ENCODE measurements at places on chromosomes 13 and 19.

- peak; percentile 71 for DNase-seq
Observed at GRCh38 chr19:55116232-55116858, 1.1 kb downstream of the PPP1R12C start.

GRCh38 chr13:47875201-47875600, 125.9 kb downstream of the SUCLA2 start:
- no peak for DNase-seq

DNA sequence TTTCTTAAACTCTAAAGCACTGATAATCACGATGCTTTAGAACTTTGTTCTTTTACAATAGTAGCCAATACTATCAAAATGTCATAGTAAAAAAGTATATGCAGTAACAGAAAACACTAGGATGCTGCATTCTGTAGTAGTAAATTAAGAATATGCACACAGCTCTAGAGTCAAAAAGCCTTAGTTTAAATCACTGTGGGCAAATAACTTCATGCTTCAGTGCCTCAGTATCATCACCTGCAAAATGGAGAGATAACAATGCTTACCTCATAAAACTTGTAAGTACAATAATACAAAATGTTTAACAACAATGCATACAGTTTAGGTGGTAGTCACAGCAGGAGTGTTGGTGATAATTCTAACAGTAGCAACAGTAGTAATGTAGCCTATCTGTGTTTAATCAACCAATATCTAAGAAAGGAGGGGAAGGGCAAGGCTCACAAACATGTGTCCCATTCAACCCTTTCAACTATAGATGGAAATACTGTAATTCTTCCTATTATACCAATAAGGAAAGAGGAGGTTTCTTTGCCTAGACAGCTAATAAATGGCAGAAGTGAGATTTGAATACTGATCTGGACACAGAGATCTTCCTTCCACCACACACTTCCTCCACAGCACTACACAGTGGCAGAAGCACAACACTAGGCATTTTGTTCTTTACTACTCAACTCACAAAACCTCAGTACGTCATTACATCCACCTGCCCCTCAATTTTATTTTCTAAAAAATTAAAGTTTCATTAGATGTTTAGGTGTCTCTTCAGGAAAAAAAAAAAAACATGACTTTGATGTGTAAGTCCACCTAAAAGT, 4.6 kb downstream of the RBM26 start:
- no peak for DNase-seq

DNA sequence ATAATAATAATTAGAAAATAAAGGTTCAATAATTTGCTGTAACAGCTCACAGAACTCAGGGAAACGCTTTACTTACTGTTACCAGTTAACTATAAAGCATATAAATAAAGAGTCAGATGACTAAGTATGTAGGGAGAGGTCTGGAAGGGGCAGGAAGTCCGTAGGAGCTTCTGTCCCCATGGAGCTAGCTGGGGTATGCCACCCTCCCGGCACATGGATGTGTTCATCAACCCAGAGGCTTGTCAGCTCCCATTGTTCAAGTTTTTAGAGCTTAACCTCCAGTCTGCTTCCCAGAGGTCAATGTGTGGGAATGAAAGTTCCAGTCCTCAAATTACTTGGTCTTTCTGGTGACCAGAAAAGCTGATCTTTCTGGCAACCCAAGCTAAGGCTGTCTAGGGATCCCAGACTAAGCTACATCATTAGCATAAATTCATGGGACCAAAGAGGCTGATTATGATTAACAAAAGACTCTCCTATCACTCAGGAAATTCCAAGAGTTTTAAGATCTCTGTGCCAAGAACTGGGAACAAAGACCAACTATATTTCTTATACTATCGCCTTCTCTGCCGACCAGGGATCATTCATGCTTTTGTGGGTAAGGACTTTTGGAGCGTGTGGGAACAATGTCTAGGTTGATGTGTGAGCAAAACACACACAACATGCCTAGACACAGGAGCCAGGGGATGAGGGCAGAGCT, 31.7 kb upstream of the ZNF507 start:
- DNase-seq = no peak

- DNase-seq = peak; percentile 45
Observed at GRCh38 chr19:45250832-45251451, at the start of gene MARK4. TSS of gene MARK4 (plus strand) at chr19:45251271. CDS start at chr19:45251589, 318 bp downstream.

DNA sequence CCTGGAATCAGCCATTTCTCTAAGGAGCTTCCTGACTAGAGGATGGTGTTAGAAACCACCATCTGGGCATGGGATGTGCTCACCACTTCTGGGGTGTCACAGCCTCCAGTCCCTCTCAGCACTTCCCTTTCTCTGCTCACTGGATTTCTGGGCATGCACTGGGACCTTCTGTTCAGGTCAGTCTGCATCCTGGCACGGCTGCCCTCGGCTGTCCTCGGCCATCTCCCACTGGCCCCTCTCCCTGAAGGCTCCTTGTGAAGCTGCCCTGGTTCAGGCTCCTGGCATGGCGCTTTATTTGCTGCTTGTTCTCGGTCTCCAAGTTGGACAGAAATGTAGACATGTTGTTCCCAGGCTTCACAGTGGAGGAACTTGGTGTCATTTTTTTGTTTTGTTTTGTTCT, 60.0 kb downstream of the TEX29 start:
- DNase-seq = no peak

Measured in iris pigment epithelial cell (primary cell).